ENCODE measurements at places on chromosomes 2 and 18. TPM values are rescaled to one million over a fixed set of nuclear protein-coding genes. Genes with fewer than 3 reads are reported as not detected.

Gene TTR
- total RNA-seq: not detected

Gene RMDN2
- 5.0 TPM for total RNA-seq

Gene ANKRD36C
- 10.3 TPM for total RNA-seq

Gene ABHD3
- total RNA-seq: 7.1 TPM

Gene TDRD15
- not detected for total RNA-seq

Gene KHK
- total RNA-seq: 1.8 TPM

Gene INPP5D
- not detected for total RNA-seq

All from MG63 (cell line).